ENCODE measurements at places on chromosomes 3 and 15. TPM values are rescaled to one million over a fixed set of nuclear protein-coding genes. Genes with fewer than 3 reads are reported as not detected.

GRCh38 chr15:74385733-74386132, 18.3 kb upstream of the CYP11A1 start:
- DNase-seq: no peak
- no peaks in the 10 kb centered on the region for H3K36me3 ChIP-seq
- no peaks in the 10 kb centered on the region for H3K27me3 ChIP-seq

DNA sequence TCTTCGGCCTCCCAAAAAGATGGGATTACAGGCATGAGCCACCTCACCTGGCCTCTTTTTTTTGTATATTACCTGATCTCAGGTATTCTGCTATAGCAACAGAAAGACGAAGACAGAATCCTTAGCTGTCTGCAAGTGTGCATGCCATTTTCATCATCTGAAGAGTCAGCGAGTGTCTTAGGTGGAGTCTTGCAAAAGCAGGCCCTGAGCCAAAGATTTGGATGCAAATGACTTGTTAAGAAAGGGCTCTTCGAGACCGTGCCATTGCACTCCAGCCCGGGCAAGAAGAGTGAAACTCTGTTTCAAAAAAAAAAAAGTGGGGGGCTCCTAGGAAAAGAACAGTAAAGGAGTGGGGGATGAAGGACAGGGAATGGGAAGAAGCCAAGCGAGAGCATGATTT, 10.2 kb upstream of the TRIM69 start:
- DNase-seq: no peak
- H3K4me1 ChIP-seq: peaks cover 19% of the 10 kb centered on the region
- no peaks in the 10 kb centered on the region for H3K27me3 ChIP-seq
- no peak overlapping the region for H3K4me3 ChIP-seq

GRCh38 chr15:33115191-33115861, 79.2 kb downstream of the FMN1 start:
- no peak for DNase-seq
- H3K27me3 ChIP-seq: no peaks in the 10 kb centered on the region
- no peaks in the 10 kb centered on the region for H3K36me3 ChIP-seq
- no peaks in the 10 kb centered on the region for H3K4me1 ChIP-seq

- peaks cover 25% of the 10 kb centered on the region for H3K27me3 ChIP-seq
- H3K27ac ChIP-seq: no peak overlapping the region
- no peak overlapping the region for H3K4me3 ChIP-seq
- H3K36me3 ChIP-seq: no peaks in the 10 kb centered on the region
- DNase-seq: no peak
- peaks cover 11% of the 10 kb centered on the region for H3K4me1 ChIP-seq
These were observed 4.6 kb downstream of the SKOR1 start for GRCh38 chr15:67829647-67830504.

GRCh38 chr15:65638681-65639089, 16.9 kb downstream of the SLC24A1 start:
- no peaks in the 10 kb centered on the region for H3K36me3 ChIP-seq
- no peaks in the 10 kb centered on the region for H3K27me3 ChIP-seq
- no peak overlapping the region for H3K27ac ChIP-seq
- DNase-seq: no peak
- H3K4me3 ChIP-seq: no peak overlapping the region
- no peaks in the 10 kb centered on the region for H3K4me1 ChIP-seq

- peaks cover 13% of the 10 kb centered on the region for H3K4me1 ChIP-seq
- DNase-seq: peak; percentile 51
- H3K27me3 ChIP-seq: no peaks in the 10 kb centered on the region
- no peaks in the 10 kb centered on the region for H3K36me3 ChIP-seq
- peak overlapping the region; percentile 77 for H3K4me3 ChIP-seq
These were observed 448 bp downstream of the SLC12A8 start for GRCh38 chr3:125212091-125212508.

- no peaks in the 10 kb centered on the region for H3K4me1 ChIP-seq
- H3K27ac ChIP-seq: no peak overlapping the region
- no peaks in the 10 kb centered on the region for H3K36me3 ChIP-seq
- no peak for DNase-seq
- no peak overlapping the region for H3K4me3 ChIP-seq
- H3K27me3 ChIP-seq: no peaks in the 10 kb centered on the region
These were observed 410.6 kb upstream of the WNT5A start for GRCh38 chr3:55897573-55898224.

DNA sequence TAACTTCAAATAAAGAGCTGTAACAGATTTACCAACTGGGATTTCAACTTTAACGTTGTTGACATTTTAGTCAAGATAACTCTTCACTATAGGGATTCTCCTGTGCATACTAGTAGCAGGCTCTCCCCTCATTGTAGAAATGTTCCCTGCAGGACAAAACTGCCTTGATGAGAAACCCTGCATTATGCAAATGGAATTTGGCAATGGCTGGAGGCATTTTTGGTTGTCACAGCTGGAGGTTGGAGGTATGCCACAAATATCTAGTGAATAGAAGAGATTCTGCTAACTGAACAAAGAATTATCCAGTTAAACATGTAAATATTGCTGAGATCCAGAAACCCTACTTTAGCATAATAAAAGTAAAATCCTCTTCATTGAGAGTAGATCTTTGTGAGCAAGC, 928.8 kb upstream of the ALCAM start:
- no peaks in the 10 kb centered on the region for H3K36me3 ChIP-seq
- DNase-seq: no peak
- no peak overlapping the region for H3K27ac ChIP-seq
- H3K4me3 ChIP-seq: no peak overlapping the region

GRCh38 chr3:9870978-9871377, 9.1 kb downstream of the CIDEC start:
- H3K36me3 ChIP-seq: no peaks in the 10 kb centered on the region
- no peaks in the 10 kb centered on the region for H3K27me3 ChIP-seq
- H3K27ac ChIP-seq: no peak overlapping the region
- DNase-seq: no peak

CADPS gene
- polyA plus RNA-seq: 28.1 TPM

NGRN gene
- polyA plus RNA-seq: 46.8 TPM

TNIK gene
- polyA plus RNA-seq: 3.5 TPM

ADGRG7 gene
- not detected for polyA plus RNA-seq
